Lower leg skin (tissue), 4 donors: ENCODE measurements at places on chromosomes 3 and 15. TPM values are rescaled to one million over a fixed set of nuclear protein-coding genes. Genes with fewer than 3 reads are reported as not detected.

DNA sequence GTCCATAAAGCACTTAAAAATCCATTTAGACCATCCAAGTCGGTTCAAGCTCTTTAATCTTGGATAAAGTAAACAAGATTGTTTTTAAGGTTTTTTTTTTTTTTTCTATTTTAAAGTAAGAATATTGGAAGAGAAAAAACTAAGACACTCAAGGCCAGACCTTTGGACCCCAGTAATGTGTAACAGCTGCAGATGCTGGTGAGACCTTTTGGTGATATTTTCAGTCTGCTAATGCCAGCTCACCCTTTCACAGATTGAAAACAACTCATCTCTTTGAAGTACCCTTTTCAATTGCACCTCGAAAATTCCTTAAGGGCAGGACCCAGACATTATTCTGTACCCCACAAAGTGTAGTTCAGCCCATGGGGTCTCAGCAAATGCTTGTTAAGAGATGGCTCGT, 260.7 kb upstream of the CTNNB1 start:
- no peak for DNase-seq

Gene SPTBN5
- total RNA-seq: 1.3 TPM

Gene ADGRG7
- total RNA-seq: not detected

DNA sequence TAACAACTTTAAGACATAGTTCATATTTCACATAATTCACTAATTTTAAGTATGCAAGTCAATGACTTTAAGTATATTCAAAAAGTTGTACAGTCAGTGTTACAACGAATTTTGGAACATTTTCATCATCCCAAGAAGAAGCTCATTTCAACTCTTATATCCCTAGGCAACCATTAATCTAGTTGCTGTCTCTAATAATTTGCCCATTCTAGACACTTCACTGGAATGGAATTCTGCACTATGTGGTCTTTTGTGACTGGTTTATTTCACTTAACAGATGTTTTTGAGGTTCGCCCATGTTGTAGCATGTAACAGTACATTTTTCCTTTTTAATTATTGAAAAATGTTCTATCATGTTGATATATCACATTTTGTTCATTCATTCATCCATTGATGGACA, 104.2 kb upstream of the SPRED1 start:
- DNase-seq: no peak

DNA sequence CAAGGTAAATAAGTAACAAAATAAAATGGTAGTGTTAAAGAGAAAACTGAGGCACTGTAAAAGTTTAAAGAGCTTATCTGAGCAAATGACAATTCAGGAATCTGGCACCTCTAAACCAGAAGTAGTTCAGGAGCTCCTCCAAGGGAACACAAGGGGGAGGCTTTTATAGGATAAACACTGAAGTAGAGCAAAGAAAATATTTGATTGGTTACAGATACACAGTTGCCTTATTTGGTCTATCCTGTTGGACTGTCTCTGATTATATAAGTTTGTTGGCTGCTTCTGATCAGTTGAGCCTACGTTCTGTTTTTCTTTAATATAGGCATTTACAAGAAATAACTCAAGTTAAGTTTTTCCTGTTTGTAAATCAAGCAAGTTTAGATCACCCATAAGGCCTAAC, 146.9 kb downstream of the ERC2 start:
- no peak for DNase-seq

Gene DLEC1
- 0.08 TPM for total RNA-seq

- DNase-seq: no peak
Measured at GRCh38 chr3:172179680-172180399, 140.5 kb downstream of the FNDC3B start.

- no peak for DNase-seq
Measured at GRCh38 chr3:124101643-124102042, 109.7 kb upstream of the ROPN1 start.

- no peak for DNase-seq
Measured at GRCh38 chr3:183529717-183530116, 25.8 kb downstream of the KLHL6 start.

DNA sequence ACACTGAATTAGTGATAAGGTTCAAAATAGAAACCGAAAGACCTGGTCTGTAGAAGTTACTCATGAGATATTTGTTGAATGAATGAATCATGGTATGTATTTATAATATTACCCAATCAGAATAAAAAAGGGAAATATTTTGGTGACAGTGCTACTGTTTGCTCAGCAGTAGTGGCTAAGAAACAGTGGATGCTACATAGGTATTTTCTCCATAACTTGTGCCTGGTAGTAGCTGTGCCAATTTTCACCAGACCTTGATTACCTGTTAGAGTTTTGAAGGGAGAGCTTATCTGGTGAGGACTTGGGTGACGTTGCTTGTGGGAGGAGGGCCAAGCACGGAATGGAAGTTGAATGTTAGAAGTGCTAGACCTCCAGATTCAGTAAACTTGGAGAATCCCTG, 14.3 kb downstream of the LIMD1 start:
- no peak for DNase-seq

Gene PTH1R
- total RNA-seq: 2.8 TPM

DNA sequence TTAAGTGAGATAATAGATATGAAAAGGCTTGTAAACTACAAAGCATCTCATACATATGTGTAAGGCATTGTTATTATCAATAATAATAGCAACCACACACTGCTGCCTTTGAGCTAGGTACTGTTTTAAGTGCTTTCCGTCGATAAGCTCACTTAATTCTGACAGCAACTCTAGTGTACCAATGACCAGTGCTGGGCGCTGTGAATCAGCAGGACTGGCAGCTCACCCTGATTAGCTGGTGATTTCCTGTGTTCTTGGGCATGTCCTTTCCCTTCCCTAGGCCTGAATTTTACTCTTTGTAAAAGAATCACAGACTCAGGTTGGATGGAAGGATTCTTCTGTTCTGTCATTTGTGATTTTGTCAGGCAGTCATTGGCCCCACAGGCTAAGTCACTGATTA, 215.6 kb downstream of the LPP start:
- no peak for DNase-seq

DNA sequence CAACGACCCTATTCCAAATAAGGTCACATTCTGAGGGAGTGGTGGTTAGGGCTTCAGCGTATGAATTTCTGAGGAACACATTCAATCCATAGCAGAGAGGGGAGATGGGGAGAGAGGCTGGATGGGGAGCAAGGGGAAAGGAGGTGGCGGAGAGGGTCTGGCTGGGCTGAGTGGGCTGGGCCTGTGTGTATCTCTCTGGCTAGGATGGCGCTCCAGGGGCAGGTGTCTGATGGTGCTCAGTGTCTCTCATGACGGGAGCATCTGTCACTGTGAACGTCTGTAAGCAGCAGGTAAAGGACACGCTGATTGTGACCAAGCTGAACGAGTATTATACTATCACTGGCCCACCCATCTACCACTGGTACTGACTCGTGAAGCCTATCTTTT, 159.6 kb downstream of the XXYLT1 start:
- DNase-seq: no peak

Gene SERINC4
- total RNA-seq: not detected
